ENCODE measurements at places on chromosomes 6 and 20.

DNA sequence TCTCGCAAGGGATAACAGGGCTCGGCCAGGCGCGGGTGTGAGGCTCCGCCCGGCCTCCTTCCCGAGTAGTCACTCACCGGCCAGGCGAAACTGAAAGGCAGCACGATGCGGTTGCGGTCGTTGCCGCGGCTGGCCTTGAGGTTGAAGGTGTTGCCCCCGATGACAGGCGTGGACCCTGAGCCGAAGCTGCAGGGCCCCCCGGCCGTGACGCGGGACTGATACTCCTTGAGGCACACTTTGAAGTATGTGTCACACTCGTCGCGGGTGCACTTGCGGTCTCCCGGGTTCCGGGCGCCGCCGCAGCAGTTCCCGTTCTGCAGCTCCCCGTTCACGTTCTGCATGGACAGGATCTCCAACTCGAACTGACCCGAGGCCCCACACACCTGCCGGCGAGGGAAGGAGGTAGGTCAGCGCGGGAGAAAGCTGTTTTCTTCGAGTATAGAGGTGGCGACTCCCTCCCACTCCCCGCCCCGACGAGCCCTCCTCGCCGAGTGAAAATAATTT, 1.1 kb downstream of the JAG1 start:
- DNase-seq, result peak; percentile 77

DNA sequence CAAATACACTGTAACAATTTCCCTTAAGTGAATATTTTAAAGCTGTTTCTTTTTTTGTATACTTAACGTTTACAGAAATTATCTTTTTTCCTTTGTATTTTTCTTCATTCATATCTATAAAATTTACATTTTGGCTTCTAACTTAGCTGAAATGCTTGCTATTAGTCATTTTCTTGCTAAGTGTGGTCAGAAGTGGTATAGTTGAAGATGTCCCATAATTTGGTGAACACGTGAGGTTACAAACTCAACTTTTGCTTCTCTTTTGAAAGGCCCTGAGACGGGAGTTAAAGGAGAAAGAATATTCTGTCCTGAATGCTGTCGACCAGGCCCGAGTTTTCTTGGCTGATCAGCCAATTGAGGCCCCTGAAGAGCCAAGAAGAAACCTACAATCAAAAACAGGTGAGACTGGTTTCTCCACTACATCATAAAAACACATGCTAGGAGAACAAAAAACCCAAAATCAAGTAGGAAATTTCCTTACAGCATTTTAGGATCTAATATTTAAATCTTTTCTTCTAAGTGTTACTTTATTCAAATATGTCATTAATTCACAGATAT, 445.0 kb downstream of the UTRN start:
- DNase-seq, result no peak

GRCh38 chr6:39314273-39314795, at the start of gene KCNK17:
Gene KCNK17 (minus strand): TSS chr6:39314419. CDS start chr6:39314320, 99 bp downstream.
- DNase-seq, result no peak

- no peak for DNase-seq
Observed at GRCh38 chr6:62345962-62346689, 60.1 kb upstream of the KHDRBS2 start.

DNA sequence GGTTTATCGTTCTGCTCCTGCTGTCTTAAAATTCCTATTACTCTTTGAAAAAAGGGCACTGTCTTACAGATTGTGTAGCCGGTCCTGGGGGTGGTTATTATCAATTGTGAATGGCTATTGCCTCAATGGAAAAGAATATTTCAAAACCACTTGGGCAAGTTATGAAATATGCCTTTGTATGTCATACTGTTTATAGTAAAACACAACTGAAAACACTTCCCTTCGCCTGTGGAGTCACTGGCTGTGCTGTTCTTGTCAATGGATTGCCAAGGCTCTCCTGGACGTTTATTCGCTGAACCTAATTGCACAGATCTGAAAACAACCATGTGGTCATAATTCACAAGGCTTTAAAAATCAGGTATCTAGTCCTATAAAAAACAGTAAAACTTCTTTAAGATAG, 47.8 kb upstream of the TAGAP start:
- no peak for DNase-seq

DNA sequence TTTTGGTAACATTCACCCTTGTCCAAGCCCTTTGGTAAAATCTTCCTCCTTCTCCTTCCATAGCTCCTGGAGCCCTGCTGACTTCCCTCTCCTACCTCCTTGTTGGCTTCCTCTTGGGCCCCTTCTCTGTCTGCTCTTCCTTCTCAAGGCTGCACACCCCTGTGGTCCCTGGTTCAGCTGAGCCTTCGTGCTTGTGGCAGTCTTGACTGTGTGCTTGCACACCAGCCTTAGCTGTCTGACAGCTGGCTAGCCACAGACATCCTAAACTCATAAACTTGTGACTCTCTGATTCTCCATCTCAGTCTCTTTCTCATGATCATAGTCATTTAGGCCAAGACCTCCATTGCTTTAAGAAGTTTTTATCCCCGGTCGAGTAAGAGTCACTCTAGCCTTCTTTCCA, 37.1 kb downstream of the DHX35 start:
- no peak for DNase-seq

- no peak for DNase-seq
Observed at GRCh38 chr6:34179106-34179720, 33.3 kb upstream of the GRM4 start.

Measured in GM06990 (cell line).